Retina (tissue), 1 donor: ENCODE measurements at places on chromosomes 16 and 17.
A peak's percentile ranks its signal among the peaks of the same experiment; 100 is the strongest.

DNA sequence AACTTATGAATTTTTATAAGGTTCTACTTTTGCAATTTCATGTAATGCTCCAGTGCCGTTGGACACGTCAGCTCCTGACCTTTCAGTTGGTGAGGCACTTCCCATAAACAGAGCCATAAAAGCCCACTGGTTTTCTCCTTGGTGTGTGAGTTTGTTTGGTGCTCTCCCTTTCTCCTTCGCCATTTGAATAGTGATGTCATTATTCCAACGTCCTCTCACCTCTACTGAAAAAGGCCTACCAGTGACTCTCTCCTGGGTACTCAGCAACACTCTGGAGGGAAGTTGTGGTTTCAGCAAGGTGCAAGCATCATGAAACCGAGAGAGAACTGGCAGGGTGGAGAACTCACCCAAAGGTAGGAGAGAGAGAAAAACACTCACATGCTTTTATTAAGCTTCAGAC is 29.6 kb upstream of the HNF1B start:
- DNase-seq = no peak

- DNase-seq = no peak
Observed at GRCh38 chr17:12673788-12674187, 8.1 kb downstream of the MYOCD start.

DNA sequence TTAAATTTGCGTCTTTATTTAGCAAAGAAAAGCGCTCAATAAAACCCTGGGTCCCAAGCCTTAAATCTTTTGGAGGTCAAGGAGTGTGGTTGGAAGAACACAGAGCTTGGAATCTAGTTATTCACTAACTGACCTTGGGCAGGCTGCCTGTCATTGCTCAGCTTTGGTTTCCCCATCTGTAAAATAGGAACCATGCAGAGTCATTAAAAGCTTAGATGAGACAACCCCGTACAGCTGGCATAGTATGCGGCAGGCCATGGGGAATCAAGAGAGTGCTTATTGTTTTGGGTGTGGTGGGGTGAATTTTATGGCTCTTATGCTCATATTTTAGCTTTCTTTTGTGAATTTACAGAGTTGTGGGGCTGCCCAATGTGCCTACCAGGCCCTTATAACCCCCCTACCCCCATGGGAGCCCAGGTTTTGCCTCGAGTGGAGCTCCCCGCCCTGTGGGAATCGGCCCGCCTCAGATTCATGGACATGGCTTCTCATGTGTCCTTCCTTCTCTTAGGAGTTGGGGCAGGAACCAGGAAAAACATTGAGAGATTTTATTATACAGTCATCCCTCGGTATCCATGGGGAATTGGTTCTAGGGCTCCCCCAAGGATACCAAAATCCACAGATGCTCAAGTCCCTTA is 113.5 kb downstream of the CLEC16A start:
- no peak for DNase-seq

DNA sequence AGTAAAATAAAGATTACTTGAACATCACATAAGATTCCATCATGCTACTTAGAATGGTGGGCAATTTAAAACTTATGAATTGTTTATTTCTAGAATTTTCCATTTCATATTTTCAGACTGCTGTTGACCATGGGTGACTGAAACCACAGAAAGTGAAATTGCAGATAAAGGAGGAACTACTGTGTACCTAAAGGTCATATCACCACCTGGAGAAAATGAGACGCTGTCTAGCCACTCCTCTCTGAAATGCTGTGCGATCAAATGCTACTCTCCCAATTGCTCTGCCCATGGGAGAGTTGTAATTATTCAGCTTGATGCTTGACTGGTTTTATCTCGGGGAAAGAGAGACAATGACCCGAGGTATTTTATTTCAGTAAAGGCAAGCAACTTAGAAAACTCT is 128.9 kb upstream of the ERCC4 start:
- DNase-seq = no peak

DNA sequence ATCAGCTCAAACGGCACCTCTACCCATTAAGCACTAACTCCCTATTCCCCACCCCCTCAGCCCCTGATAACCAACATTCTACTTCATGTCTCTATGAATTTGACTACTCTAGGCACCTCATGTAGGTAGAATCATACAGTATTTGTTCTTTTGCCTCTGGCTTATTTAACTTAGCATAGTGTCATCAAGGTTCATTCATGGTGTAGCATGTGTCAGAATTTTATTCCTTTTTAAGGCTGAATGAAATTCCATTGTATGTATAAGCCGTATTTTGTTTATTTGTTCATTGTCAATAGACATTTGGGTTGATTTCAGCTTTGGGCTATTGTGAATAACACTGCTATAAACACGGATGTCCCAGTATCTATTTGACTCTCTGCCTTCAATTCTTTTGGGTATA is 794.9 kb upstream of the SOX9 start:
- no peak for DNase-seq

DNA sequence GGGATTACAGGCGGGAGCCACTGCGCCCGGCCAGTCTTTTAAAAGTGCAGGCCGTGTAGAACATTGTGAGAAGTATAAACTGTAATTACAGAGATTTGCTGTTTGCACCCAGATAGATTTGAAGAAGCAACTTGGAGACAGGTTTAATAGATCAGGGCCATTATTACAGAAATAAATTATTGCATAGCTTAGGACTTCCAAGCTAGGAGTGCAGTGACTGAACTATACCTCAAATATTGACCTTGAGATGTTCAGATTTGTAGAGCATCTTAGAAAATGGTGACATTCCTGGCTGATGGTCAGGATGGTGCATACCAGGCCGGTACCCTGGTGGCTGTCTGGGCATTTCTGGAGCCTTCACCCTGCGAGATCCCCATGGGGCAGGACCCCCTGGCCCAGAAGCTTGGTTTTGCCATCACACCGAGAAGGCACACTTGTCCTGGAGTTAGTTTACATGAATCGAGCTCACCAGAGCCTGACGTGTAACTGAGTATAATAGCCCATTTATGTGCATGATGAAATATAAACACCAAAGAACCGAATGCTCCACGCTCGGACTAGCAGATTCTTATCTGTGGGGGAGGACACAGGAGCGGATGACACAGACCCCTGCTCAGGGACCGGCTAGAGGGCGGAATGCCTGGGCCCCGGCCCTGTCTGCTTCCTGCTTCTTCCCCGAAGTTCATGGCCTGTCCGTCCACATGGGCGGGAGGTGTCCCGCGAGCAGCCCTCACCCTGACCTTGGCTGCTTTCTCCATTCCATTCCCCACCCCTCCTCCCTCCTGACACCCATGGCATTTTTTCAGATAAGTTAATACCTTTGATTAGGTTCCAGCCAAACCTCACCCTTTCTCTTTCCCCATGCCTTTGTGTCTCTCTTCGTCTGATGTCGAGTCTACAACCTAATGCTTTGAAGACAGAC is 32.1 kb downstream of the CCDC40 start:
- no peak for DNase-seq

DNA sequence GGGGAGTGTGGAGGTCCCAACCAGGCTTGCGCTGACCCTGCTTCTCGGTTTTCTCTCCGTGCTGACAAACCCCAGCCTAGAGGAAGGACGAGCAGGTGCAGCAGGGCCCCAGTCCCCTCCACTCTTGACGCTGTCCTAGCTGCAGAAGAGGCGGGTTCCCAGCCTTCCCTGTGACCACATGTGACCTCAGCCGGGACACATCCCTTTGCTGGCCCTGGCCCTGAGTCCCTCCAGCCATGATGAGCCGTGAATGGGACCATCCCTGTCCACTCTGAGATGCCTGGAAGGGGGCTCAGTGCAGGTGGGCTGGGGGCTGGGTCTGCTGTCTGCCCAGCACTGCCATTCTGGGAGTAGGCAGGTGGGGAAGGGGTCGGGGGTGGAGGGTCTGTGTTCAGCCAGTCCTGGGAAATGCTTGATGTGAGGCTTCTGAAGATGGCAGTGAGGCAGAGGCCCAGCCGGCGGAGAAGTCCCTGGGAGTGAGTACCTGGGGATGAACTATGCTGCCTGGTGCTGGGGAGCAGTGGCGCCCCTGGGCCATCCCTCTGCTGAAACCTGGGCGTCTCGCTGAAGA is 1.9 kb upstream of the TUBB3 start:
- no peak for DNase-seq

DNA sequence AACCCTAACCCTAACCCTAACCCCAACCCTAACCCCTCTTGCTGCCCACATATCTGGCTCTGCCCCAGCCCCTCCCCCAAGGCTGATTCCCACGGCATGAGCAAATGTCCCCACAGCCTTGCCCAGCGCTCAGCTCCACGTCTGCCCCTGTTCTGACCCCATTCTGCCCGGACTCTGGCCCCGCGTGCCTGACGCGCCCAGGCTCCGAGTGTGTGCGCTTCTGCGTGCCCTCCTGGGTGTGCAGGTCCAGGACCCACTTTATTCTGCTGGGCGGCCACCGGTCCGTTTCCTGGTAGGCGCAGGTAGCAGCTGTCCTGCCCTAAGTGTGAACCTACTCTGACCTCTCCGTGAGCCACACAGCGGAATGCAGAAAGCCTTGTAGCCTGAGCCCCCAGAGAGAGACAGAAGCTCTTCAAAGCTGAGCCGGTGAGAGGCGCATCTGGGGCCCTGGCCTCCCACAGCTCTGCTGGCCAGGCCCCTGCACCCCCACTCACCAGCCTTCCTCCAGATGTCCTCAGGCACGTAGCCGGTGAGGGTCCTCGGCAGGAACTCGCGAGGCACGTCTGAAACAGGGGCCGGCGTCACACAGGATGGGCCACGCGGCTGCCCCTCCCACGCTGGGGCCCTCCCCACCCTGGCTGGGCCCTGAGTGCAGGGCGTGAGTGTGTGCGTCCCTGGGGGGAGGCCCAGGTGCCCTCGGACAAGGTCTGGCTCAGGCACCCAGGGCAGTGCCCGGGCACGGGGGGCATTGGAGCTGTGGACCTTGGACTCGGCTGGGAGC is 14.0 kb upstream of the PABPN1L start:
- DNase-seq = peak; percentile 66

GRCh38 chr16:20884240-20884556 is 16.0 kb downstream of the DCUN1D3 start:
- DNase-seq = no peak

GRCh38 chr17:80352216-80352895 is 62.6 kb upstream of the ENDOV start:
- no peak for DNase-seq

- DNase-seq = no peak
Observed at GRCh38 chr17:51640108-51640622, 379.8 kb downstream of the UTP18 start.

- no peak for DNase-seq
Observed at GRCh38 chr17:6285486-6285885, 149.4 kb downstream of the AIPL1 start.

DNA sequence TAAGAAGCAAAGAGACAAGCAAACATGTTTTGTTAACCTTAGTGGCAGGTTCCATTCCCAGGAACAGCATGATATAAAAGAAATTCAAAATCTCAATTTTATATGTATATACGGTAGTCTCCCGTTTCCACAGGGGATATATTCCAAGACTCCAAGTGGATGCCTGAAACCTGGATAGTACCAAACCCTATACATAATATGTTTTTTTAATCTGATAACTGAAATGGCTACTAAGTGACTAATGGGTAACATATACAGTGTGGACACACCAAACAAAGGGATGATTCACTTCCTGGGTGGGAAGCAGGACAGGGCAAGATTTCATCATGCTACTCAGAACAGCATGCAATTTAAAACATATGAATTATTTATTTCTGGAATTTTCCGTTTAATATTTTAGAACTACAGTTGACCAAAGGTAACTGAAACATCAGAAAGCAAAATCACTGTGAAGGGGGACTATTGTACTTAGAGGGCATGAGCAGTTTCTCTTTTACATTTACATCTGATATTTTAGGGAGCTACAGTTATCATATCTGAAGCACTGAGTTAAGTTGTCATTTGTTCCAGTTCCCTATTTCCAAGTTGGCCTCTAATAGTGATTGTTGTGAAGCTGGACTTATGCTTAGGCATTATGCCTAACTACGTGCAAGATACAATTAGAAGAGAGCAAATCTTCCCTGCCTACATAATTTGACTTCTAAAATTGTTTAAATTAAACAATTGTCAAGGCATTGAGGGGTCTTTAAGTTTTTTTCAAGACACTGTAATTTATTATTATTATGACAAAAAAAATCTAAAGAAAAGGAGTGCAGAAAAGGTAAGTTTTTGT is 34.1 kb upstream of the ABCA6 start:
- DNase-seq = no peak

- peak; percentile 75 for DNase-seq
Observed at GRCh38 chr16:55189682-55190636, 134.0 kb upstream of the IRX6 start.
